ENCODE measurements at places on chromosomes 3 and 15. TPM values are rescaled to one million over a fixed set of nuclear protein-coding genes. Genes with fewer than 3 reads are reported as not detected.

The CLRN1 gene
- not detected for total RNA-seq

The ZPLD1 gene
- total RNA-seq: not detected

- no peak for DNase-seq
Measured at GRCh38 chr3:76842216-76842615, 197.7 kb upstream of the ROBO2 start.

DNA sequence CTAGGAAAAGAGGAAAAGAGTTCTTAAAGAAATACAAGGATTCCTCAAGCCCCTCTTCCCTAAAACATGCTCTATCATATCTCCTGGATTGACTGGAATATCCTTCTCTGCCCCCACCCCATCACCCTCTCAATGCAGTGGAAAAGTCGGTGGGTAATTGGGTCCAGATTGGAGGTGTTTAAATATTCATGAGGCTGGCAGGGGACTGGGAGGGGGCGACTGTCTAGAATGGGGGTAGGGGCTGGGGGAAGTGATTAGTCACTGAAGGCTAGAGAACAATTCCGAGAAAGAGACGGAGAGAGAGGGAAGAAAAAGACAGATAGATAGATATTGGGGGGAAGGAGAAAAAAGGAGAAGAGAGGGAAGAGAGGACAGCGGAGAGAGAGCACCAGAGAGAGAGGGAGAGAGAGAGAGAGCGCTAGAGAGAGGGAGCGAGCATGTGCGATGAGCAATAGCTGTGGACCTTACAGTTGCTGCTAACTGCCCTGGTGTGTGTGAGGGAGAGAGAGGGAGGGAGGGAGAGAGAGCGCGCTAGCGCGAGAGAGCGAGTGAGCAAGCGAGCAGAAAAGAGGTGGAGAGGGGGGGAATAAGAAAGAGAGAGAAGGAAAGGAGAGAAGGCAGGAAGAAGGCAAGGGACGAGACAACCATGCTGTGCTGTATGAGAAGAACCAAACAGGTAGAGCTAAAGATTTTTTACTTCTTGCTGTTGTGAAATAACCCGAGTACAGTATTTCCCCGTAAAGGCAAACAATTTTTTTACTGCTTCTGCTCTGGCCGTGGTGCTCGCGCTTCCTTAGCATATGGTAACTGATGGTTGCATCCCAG is at the start of gene GAP43:
TSS of gene GAP43 (plus strand) at position 467 of the 825 bp plus-strand sequence. CDS start at position 647, 180 bp downstream.
- DNase-seq: no peak

DNA sequence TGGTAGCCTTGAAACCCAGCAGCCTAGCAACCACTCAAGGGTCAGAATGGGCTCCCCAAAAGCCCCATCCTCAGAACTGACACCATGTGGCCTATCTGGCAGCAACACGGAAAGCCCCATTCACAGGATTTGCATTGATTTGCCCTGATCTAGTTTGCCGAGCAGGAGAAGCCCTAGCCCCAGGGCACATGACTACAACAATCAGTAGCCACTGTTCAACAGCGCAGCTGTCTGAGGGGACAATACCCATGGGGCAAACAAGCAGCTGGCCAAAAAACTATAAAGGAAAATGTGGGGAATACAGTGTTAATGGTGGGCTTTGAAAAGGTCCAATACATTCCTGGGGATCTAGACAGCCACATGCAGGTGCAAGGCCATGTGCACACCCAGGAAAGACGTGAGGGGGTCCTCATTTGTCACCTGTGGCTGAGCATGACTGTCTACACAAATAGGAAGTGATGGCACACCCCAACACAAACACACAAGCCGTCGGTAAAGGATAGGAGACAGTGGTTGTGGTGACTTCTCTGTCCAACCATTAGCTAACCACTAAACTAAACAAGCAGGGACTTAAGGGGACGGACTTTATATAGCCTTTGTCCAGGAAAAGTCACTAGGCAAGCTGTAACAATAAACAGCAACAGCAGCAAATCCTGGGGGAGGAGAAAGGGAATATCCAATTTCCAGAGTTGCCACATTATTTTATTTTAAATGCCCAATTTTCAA is 113.7 kb downstream of the LRIG1 start:
- DNase-seq: no peak

- no peak for DNase-seq
Measured at GRCh38 chr3:127749361-127749760, 73.0 kb downstream of the MGLL start.

- no peak for DNase-seq
Measured at GRCh38 chr15:75687486-75688277, 25.0 kb downstream of the CSPG4 start.
